ENCODE measurements at places on chromosomes 7 and 10.

DNA sequence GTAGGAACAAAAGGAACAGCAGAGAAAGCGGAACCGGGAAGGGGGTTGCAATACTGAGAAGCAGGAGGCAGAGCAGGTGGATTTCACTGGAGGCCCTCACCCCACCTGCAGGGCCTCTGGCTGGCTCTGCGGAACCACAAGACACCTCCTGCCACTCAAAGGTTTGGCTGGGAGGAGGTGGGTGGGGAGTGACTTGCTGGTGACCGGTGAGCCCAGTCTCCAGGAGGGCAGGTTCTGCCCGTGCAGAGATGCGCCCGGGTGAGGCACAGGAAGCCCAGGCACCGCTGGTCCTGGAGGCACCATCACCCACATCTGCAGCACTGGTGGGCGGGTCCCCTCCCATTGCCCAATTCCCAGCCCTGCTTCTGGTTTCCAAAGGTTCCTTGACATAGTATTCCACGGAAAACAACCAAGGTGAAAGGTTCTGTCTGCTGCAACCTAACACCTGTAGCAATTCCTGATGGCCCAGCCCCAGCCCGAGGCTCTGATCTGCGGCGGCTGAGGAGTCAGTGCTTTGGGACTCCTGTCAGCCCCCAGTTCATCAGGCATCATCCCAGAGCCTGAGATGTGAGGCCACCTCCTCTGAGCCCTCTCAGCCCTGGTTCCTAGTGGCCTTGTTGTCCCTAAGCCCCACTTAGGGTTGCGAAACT is 64.4 kb downstream of the CALML3 start:
- DNase-seq, result no peak

GRCh38 chr7:105693576-105693975 is 112.3 kb upstream of the EFCAB10 start:
- no peak for DNase-seq

- DNase-seq, result no peak
Measured at GRCh38 chr10:79112881-79113431, 44.2 kb downstream of the ZMIZ1 start.

DNA sequence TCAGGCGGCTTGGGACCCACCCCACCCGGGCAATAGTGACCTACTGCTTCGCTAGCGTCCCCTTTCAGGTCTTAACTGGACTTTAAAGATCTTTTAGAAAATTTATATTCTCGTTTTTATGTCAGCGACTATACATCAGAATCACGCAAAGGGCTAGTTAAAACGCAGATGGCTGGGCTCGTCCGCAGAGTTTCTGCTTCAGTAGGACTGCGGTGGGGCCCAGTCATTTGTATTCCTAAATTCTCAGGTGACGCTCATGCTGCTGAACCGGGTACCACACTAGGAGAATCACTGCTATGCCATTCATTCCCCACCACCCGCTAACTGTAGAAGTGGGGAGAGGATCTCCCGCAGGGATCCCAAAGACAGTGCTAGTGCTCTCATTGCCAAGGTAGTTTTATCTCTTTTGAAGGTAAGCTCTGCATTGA is 12.0 kb upstream of the SP8 start:
- DNase-seq, result no peak

- no peak for DNase-seq
Measured at GRCh38 chr10:49164559-49165188, 23.5 kb downstream of the TMEM273 start.

DNA sequence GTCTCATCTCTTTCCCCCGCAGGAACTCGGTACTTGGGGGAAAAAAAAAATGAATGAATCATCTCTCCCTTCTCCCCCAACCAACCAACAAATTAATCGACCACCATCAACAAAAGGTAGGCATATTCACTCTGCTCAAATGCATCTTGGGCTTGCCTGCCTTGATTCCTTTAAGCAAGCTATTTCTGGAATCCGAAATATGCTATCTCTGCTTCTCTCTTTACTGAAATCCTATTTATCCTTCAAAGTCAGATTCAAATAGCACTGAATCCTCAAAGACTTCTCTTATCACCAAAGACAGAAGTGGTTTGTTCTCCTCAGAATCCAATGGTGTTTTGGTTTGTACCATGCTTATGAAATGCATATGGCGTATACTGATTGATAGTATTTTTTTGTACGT is 49.6 kb upstream of the TPK1 start:
- DNase-seq, result no peak

DNA sequence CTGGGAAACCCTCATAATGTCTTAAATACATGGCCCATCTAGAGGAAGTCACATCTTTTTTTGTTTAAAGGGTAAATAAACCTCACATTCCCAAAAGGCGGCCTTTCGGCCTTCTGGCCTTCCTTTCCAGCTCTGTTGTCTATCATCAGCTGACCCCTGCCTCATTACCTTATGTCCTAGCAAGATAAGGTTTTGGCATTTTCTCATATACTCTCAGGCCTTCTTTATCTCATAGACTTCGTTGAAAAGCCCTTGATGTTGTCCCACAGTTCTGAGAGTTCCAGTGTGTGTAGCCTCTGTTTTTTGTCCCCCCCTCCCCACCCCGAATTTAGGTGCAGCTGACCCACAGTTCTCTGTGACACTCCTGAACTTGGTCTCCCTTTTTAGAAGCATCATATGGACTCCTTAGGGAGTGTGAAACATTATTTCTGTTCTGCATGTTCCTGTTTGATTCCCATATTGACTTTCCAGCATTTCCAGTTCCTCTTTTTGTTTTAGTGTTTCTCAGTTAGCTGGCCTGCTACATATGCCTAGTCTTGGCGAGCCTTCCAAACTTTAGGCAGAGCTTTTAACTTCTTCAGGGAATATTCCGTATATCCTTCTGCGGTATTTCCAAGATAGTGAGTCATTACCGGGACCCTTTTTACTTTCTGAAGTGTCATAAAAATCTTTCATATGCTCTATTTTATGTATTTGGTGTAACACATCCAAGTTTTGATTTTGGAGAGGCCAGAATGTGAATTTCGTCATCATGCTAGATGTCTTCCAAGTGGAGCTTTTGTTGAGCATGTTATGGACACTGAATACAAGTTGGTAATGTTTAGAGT is 138.5 kb downstream of the LRRC4 start:
- no peak for DNase-seq

GRCh38 chr10:15368101-15368855 is 2.8 kb downstream of the FAM171A1 start:
- no peak for DNase-seq

DNA sequence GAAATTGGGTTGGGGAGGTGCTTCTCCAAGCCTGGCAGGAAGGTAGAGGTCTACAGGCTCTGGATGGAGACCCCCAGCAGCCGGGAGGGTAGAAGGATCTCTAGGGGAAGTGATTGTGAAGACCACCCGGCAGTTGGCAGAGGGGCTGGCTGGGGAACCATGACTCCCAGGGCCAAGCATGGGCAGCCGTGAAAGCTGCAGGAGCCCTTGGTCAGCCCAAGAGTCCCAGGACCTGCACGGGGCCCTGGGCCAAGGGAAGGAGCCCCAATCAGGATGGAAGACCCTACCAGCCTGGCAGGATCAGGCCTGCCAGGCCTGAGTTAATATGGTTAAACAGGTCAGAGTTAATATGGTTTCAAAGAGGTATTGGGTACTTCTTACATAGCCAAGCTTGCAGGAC is 126.3 kb upstream of the NANOS1 start:
- no peak for DNase-seq

DNA sequence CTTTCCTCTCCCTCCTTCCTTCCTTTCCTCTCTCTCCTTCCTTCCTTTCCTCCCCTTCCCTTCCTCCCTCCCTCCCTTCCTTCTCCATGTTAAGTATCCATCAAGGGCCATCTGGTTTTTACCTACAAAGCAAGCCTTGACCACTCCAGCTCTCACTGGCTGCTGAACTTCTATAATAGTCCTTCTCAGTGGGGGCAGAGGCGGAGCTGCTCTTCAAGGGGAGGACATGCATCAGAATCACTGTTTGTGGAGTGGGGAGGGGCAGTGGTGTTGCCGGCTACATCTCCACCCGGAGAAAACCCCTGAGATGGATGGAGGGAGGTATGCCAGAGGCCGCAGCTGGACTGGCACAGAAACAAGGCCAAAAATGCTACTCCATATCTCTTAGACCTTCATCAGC is 25.9 kb downstream of the LAMB1 start:
- DNase-seq, result no peak

All from fibroblast of the conjunctiva (primary cell).